ENCODE measurements at places on chromosomes 12 and 14.

DNA sequence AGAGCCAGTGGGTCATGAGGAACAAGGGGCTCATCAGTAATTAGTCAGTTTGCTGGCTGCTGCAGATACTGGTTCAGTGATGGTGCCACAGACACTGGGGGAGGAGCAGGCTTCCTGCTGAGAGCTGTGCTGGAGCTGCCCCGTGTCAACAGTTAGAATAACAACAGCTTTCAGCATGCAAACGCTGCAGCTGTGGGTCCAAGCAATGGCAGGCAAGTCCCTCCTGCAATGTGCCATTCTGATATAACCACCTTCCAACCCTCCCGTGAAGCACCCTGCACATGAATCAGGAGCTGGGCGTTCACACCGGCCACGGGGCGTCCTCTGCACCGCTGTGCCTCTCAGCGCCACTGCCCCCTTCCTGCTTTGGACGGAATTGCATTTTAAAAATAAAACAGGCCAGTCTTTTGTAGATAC, 258.4 kb upstream of the SFSWAP start:
- DNase-seq = no peak

DNA sequence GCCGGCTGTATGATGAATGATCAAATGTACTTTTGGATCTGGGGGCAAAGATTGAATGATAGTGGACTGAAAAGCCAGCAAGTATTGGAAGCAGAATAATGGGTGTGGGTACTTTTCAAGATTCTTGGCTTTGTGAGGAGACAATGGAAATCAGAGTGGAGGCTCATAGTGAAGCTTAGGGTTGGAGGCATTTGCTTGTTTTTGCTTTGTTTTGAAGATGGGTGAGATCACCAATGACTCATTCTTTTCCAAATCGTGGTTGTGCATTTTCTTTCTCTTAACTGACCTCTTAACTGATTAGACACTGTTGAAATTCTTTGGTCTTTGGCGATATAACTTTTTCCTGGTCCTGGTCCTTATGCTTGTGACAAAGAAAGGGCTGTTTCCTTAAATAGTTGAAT, 54.4 kb downstream of the PELI2 start:
- DNase-seq = peak; percentile 69

DNA sequence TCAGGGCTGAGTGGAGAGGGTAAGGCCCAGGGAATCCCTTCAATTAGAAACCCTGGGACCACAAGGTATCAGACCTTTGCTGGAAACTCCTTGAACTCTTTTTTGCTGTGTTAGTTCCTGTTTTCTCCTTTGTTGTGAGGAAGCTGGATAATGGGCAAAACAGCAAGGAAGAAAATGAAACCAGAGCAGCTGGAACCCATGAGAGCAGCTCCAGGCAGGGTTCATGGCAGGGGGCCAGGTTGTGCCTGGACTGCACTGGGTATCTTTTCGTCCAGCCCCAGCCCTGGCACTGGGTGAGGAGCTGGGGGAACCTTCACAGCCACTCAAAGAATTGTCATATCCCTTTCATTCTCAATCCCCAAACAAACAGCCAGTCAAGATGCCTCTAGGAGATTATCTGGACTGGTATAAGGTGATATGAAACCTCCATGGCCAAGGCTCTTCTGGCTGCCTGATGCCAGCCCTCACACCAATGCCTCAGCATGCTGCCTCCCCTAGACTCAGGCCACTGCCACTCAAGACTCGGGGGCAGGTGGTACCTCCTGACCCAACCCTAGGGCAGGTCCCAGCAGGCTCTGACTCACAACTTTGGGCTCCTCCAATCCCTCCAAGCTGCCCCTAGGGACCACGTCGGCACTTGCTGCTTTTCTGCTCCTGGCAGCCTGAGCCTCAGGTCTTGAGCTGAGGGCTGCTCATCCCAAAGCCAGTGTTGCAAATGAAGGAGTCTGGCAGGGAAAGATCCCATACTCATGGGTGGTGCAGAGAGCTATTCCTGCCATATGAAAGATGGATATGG, 16.5 kb downstream of the FAM186B start:
- no peak for DNase-seq

DNA sequence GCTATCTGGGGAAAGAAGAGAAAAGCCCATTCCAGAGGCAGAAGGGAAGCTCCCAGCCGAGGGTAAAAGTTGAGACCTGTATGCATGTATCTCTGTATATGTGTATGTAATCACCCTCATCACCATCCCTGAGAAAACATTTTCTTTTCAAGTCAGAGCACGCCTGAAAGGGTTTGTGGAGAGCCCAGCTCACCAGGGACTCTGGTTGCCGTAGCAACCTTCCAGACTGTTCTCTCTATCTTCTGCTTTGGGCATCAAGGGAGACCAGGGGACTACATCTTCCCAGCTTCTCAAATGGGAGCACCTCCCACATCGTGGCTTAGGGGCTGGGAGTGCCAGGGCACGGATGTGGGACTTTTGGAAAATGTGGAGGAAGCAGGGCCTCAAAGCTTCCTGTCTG, 93.5 kb downstream of the GALNT8 start:
- no peak for DNase-seq

- no peak for DNase-seq
These were observed 49.9 kb downstream of the FOXA1 start for GRCh38 chr14:37545174-37545573.

DNA sequence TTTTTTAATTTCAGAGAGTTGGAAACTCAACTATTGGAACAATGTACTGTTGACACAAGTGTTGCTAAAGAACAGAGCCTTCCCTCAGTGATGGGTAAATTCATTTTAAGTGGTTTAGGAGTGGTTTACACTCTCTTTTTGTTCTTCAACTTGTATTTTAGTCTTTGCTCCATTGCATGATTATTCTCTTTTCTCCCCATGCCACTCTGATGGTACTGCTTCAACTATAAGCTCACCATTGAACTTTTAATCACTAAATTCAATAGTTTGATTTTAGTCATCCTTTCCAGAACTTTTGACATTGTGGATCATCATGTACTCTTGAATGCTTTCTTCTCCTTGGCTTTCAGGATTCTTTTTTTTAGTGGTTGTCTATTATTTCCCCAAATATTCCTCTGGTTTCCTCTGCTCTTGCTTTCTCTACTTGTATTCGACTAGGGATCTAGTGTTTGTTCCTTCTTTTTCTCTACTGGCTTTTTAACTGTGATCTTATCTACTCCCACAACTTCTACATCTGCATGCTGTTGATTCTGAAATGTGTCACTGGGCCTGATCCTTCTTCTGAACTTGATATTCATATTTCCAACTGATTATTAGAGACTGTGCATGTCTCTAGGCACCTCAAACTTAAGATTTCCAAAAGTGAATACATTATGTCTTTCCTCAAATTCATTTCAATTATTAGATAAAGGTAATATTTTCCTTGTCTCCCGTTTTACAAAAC, 15.4 kb downstream of the ACTR10 start:
- no peak for DNase-seq

DNA sequence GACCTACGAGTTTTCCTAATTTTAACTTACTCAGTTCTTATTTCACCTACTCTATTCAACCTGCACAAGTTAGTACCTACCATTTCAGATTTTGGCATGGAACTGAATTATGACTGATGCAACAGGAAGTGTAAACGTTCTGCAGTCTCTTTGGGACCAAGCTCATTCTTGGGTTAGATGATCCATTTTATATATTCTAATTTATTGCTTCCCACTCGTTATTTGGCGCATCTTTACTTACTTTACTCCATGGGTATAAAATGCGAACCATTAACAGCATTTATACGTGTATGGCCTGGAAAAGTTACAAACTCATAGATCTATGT, 1.0 kb upstream of the EML1 start:
- no peak for DNase-seq

DNA sequence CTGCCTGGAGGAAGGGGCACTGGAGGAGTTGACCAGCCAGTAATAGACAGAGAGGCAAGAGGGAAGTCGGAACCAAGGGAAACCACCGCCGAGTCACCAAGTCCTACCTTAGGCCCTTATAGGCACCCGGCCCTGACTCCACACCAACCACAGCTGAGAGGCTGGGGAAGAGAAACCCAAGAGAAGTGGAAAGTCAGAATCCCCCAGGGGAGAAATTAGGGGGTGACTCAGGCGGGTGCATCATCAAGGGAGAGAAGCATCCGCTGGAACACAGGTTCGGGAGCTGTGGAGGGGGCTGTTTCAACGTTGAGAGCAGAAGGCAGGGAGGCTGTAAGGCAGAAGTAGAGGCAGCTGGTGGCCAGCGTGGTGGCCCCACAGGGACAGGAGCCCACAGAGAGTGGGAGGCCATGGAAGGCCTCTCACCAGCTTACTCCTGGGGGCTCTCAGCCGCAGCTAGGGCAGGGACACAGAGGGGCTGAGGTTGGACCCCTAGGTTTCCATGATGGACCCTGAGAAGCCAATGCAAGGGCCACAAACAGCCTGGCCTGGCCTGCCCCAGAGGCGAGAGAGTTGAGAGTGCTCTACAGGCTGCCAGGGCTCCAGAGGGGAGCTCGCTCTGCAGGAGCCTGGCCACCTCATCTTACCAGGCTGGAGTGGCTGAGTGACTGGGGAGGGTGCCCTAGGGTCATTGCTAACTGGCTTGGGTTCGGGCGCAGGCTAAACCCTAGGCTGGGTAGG, 1.4 kb upstream of the TRMT61A start:
- no peak for DNase-seq

GRCh38 chr12:101552277-101552676, 42.5 kb upstream of the MYBPC1 start:
- no peak for DNase-seq

DNA sequence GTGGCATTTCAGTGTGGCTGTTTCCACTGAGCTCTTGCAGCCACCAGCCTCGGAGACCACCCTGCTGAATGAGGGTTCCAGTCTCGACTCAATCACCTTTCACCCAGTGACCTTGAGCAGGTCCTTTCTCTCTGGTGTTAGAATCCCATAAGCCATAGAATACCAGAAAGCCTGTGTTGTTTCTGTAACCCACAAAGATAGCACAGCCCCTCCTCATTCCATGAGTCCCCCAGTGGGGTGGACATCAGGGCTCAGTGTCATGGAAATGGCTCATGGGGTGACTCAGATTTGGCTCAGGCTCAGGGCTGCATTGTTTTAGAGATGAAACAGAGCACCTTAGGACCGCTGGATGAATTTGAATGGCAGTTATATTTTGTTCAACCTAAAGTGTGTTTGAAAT, 171.5 kb downstream of the PTPN11 start:
- DNase-seq = no peak

Data from bone marrow (tissue), 2 donors.